HAP-1 (cell line): ENCODE measurements at places on chromosomes 4 and X.

GRCh38 chr4:185523862-185524261 is 11.4 kb downstream of the PDLIM3 start:
- DNase-seq, result no peak

GRCh38 chrX:12657881-12658280 is 133.3 kb upstream of the PRPS2 start:
- DNase-seq, result no peak

DNA sequence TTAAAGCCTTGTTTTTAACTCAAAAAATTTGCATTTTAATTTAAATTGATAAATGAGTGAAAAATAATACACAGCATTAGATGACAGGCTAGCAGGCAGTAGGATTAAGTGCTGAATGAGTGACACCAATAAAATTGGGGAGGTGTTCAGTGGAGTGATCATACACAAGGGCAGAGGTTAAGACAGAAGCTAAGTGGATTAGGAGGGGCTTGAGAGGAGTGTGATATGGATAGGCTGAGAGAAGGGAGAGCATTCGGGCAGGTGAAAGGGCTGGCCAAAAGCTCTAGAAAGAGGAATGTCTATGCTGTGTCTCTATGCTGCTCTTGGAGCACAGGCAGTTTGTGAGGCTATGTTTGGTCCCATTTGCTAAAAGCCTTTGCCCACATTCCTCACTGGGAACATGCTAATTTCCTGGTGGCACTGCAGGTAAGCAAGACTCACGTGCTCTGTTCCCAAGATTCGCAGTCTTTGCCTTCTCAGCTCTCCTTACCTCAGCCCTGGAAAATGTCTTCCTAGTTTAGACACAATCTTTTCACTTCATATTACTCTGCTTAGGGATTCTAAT is 52.8 kb upstream of the CCSER1 start:
- no peak for DNase-seq

GRCh38 chr4:39037491-39037825 is 5.2 kb upstream of the TMEM156 start:
- no peak for DNase-seq

GRCh38 chr4:77881460-77882295 is 19.0 kb downstream of the MRPL1 start:
- DNase-seq, result no peak

GRCh38 chrX:69968950-69969349 is 80.8 kb downstream of the AWAT2 start:
- DNase-seq, result no peak

GRCh38 chr4:47287735-47288134 is 175.8 kb downstream of the COMMD8 start:
- DNase-seq, result no peak

DNA sequence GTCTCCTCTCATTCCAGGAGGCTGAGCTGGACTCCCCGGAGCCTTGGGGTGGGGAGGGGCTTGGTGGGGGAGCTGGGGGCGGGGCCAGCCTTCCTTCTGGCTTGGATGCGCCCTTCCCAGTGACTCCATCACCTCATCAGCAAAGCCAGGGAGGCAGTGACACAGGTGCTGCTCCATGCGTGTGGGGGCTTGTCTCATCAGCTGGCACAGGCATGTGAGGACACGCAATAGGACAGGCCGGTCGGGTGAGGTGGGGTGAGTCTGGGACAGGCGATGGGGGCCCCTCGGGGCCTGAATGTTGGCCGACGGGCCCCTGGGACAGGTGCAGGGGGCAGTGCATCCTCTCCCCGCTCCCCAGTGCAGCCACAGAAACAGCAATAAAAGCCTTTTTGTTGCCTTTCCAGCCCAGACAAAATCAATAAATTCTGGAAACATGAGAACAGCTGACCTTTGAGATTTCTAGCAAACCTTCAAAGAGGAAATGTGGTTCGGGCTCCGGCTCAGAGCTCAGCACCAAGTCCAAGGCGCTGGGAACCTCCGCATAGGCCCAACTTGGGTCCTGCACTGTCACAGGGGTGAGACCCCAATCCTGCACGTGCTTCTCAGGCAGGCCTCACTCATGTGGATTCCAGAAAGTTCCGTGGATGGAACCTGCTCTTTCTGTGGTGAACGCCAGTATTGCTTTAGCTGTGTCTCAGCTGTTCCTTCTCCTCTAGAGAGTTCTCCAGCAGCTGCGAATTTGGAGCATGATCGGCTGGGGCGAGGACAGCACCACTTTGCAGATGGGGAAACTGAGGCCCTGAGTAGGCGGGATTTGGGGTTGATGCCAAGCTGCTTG is 18.5 kb downstream of the ADRA2C start:
- no peak for DNase-seq

- DNase-seq, result no peak
Observed at GRCh38 chr4:76704133-76704881, 193.6 kb downstream of the SOWAHB start.

DNA sequence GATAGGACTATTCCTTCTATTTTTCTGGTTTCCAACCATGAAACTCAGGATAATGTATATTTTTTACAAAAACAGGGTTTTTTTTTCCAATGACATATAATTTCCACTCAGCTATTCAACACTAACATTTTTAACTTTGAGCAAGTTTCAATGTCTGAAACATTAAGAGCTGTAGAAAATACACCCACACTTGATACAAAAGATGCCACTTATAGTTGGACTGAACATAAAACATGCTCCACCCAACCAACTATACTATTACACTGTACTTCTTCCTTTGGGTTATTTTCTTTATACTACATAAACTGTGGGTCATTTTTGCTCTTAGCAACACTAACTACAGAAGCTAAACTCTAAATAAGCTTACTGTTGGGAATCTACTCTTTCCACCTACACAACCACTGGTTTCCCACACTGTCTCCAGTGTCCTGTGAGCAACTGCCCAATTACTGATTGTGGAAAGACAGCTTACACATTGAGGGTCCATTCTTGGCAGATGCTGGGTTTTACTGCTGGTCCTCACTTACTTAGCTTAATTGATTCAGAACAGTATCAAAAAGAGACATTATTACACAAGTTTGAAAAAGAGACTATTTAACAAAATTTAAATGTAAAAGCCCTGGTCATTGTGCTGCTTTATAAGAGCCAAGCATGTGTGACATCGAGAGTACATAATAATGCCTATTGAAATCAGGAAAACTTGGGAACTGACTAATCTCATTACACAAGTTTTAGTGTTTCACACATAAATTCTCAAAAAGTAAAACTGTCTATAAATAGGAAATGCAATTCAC is 6.3 kb downstream of the AMMECR1 start:
- peak; percentile 91 for DNase-seq

GRCh38 chr4:8021796-8022195 is 82.1 kb upstream of the AFAP1 start:
- no peak for DNase-seq

GRCh38 chrX:150544222-150544787 is 24.1 kb upstream of the MTM1 start:
- no peak for DNase-seq

- DNase-seq, result no peak
Observed at GRCh38 chrX:37863728-37864127, 16.4 kb upstream of the DYNLT3 start.

DNA sequence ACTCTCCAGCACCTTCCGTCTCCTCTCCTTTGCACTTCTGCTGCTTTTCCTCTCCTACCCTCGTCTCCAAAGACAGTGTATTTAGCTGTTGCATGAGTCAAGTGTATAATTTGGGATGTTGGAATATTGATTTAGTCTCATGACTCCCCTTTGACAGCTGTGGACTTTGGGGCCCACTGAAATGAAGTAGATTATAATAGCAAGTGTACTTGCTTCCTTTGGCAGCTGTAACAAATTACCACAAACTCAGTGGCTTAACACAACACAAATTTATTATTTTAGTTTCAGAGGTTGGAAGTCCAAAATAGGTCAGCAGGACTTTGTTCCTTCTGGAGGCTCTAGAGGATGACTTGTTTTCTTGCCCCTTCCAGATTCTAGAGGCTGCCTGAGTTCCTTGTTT is 29.5 kb upstream of the MSL3 start:
- no peak for DNase-seq

DNA sequence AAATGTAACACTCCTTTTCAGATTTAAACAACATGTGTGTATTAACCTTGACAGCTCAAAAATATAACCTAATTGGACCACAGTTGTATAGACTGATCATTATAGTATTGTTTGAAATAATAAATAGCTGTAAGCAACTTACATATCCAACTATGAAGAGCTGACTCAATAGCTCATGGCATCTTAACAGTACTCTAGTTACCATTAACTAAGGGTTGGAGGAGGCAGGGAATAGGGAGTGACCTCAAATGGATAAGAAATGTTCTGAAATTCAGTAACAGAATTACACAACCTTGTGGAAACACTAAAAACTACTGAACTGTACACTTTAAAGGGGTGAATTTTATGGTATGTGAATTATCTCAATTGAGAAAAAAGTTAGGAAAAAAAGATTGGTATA is 136.5 kb upstream of the CPEB2 start:
- no peak for DNase-seq

DNA sequence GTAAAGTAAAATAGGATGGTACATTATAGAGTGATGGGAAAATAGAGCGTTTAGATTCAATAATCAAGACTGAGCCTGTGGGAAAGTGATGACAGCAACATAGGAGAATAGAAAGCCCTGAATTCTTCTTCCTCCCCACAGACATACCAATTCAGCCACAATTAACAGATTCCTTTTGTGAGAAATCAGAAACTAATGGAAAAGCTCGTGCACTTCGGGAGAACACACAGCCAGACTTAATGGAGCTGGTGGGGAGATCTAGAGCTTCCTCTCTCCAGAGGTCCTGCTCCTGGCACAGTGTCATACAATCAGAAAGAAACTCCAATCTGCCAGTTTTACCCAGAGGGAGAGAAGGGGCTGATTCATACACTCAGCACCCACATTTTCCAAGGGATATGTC is 676.3 kb upstream of the BOD1L1 start:
- no peak for DNase-seq

- no peak for DNase-seq
Observed at GRCh38 chr4:1099684-1100335, 13.6 kb downstream of the RNF212 start.

GRCh38 chr4:150116506-150116905 is 38.3 kb downstream of the DCLK2 start:
- no peak for DNase-seq

GRCh38 chr4:159269116-159269515 is 166.2 kb downstream of the RAPGEF2 start:
- no peak for DNase-seq

DNA sequence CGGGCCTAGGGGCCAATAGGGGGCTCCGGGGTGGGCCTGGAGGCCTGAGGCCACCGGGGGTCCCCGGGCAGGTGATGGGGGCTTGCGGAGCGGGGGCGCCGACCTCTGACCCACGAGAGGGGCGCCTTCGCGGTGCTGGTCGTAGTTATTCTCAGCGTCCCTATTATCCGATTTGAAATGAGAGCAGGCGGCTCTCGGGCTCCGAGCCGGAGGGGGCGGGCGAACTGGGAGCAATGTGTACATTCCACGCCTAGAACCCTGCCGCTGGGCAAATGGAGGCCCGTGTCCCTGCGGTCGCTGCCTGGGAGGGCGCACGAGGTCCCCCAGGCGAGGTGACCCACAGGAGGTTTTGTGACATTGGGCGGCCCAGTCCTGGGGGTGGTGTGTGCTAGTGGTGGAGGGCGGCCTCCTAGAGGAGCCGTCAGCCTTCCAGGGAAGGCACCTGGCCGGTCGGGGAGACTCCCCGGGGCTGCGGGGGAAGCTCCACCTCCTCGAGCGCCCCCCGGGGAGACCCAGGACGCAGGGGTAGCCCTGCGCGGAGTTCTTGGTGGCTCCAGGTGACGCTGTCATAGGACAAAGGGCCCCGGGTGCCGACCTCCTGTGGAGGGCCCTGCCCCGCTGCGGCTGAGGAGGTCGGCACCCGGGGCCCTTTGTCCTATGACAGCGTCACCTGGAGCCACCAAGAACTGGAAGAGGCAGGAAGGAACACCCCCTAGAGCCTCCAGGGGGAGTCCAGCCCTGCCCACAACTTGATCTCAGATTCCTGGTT is 102.6 kb upstream of the PRKX start:
- DNase-seq, result peak; percentile 80

GRCh38 chrX:95718746-95719145 is 965.9 kb upstream of the DIAPH2 start:
- DNase-seq, result peak; percentile 56

GRCh38 chr4:55887594-55887993 is 34.1 kb downstream of the EXOC1 start:
- DNase-seq, result no peak

- DNase-seq, result no peak
Observed at GRCh38 chr4:169652535-169652934, 32.2 kb downstream of the CLCN3 start.

DNA sequence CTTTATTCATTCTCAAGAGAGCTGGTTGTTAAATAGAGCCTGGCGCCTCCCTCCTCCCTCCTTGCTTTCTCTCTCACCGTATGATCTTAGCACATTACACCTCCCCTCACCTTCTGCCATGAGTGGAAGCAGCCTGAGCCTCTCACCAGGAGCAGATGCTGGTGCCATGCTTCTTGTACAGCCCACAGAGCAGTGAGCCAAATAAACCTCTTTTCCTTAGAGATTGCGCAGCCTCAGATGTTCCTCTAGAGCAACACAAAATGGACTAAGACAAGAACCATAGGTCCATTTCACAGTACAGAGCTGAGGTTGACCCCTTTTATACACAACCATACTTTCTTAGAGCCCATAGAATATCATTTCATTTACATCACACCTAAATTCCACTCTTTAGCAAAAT is 10.1 kb upstream of the TMEM144 start:
- DNase-seq, result no peak

DNA sequence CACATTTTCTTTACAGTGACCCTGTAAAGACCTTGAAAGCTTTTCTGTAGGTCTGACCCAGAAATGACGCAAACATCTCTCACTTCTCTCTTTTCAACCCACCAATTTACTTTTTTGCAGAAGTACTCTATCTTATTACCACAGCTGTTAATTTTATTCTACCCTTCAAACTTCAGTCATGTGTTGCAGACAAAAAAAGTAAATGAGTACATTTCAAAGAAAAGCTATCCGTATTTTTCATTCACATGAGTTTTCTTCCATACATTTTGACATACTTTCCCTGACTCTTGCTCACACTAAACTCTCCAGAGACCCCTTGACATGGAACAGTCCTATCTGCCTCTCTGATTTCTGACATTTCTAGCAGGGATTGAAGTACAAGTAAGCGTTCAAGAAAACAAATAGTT is 51.7 kb downstream of the SLC7A11 start:
- no peak for DNase-seq

DNA sequence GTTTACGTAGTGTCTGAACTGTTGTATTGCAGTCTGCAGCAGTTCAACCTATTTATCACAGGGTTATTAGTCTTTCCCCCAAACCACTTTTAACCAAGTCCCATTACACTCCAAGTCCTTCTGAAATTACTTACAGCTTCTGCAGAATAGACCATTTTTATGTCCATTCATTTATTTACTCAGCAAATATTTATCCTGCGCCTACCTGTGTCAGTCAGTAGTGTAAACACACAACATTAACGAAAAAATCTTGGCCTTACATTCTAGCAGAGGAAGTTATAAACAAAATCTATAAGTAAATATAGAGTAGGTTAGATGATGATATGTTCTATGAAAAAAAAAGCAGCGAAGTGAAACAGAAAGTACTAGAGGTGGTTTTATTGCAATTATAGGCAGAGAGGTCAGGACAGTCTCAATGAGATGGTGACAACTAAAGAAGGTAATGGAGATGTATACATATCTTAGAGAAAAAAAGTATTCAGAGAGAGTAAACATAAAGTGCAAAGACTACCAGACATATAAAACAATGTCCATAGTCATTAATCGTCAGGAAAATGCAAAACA is 534.7 kb downstream of the KCNIP4 start:
- no peak for DNase-seq
